Stimulated activated CD8-positive, alpha-beta memory T cell treated with anti-CD3 and anti-CD28 coated beads, Interleukin-15, amount 100 ng/mL, for 4 hours (primary cell): ENCODE measurements at places on chromosomes 5 and 9.

GRCh38 chr5:51661646-51662265 lies 278.5 kb downstream of the ISL1 start:
- DNase-seq = no peak

GRCh38 chr5:107306002-107306401 lies 364.7 kb downstream of the EFNA5 start:
- DNase-seq = no peak

DNA sequence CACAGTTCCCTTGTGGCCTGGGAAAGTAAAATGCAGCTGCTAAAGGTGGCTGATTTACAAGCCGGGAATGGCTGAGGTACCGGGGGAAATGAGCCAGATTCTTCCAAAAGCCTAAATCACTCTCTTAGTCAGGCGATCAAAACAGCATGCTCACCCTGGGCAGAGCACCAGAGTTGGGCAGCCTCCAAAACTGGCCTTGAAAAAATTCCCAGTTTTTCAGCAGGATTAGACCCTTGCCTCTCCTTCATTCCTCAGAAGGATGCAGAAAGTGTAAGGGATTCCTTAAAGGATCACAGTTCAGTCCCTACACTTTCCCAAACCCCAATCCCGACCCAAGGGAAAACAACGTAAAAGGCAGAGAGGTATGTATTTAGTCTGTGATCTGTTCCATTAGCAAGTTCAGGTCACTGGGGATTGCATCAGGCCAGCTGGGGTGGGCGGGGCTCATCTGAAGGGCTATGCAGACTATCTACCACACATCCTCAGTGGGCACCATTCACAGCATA lies 16.9 kb downstream of the TMEM174 start:
- DNase-seq = no peak

DNA sequence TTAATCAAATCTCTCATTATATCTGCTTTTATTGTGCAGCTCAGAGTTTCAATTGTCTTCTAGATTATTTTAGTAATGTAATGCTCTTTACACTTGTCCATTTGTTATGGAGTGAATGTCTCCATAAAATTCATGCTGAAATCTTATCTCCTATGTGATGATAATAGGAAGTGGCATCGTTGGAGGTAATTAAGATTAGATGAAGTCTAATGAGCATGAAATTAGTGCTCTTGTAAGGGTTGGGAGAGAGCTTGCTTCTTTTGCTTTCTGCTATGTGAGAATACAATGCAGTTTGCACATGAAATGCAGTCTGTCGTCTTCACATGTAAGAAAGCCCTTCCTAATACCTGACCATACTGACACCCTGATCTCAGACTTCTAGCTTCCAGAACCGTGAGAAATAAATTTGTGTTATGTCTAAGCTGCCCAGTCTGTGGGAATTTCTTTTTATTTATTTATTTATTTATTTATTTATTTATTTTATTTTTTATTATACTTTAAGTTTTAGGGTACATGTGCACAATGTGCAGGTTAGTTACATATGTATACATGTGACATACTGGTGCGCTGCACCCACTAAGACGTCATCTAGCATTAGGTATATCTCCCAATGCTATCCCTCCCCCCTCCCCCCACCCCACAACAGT lies 1399.2 kb upstream of the CDH6 start:
- no peak for DNase-seq

GRCh38 chr9:135960411-135961276 lies 529 bp downstream of the UBAC1 start:
- DNase-seq = no peak

- no peak for DNase-seq
These were observed 12.1 kb downstream of the SLC22A5 start for GRCh38 chr5:132381614-132382013.

- DNase-seq = no peak
These were observed 238.9 kb downstream of the NR3C1 start for GRCh38 chr5:143164557-143164956.

- DNase-seq = no peak
These were observed 32.3 kb downstream of the OLFML2A start for GRCh38 chr9:124809211-124809610.

GRCh38 chr9:7172154-7173115 lies 414.7 kb downstream of the KDM4C start:
- no peak for DNase-seq

- no peak for DNase-seq
These were observed 23.1 kb downstream of the TICAM2 start for GRCh38 chr5:115579216-115579615.

DNA sequence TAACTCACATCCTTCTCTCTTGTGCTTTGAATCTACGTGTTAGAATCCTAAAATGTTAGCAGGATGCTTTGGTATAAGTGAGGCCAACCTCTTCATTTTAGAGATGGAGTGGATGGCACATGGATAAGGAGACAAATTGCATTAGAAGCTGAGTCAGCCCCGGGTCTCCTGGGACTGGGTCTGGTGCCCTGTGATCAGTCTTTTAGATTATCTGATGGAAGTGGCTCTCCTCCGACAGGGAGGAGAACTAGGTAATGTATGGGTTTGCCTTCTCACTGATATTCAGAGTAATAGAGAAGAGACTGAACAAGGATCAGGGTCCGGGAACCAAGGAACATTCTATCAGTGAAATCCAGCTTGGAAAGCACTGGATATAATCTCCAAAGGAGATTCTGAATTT lies 74.9 kb upstream of the TNFSF8 start:
- no peak for DNase-seq

DNA sequence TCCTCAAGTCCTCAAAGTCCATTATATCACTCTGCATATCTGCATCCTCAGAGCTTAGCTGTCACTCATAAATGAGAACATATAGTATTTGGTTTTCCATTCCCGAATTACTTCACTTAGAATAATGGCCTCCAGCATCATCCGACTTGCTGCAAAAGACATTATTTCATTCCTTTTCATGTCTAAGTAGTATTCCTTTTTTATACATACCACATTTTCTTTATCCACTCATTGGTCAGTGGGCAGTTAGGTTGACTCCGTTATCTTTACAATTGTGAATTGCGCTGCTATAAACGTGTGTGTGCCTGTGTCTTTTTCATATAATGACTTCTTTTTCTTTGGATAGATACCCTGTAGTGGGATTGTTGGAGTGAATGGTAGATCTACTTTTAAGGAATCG lies 117.2 kb downstream of the OR2K2 start:
- no peak for DNase-seq

DNA sequence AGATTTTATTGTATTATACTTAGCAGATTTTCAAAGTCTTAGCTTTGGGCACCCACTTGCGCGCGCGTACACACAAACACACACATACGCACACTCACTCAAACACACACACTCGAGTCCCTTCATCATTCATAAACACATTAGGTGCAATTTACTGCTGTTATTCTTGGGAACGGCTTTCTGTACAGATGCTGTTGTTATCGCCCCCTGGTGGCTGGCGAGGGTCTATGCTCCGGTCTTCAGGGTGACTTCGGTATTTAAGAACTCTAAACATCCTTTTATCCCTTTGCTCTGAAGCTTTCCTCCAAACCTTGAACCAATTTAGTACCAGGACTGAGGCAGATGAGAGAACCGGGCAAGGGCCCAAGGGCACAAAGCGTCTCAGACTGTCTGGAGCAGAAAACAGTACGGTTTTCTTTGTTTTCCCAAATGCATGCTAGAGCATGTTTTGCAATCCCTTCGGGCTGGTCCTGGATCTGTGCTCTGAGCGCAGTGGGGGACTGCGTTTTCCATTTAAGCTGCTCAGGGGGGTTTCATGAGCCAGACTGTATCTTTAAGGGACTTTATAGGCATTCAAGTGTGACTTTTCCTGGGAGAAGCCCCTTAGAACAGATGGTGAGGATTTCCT lies 1.7 kb upstream of the SLIT3 start:
- DNase-seq = no peak

GRCh38 chr9:135512241-135512603 lies 9.0 kb upstream of the LCN1 start:
- DNase-seq = no peak

DNA sequence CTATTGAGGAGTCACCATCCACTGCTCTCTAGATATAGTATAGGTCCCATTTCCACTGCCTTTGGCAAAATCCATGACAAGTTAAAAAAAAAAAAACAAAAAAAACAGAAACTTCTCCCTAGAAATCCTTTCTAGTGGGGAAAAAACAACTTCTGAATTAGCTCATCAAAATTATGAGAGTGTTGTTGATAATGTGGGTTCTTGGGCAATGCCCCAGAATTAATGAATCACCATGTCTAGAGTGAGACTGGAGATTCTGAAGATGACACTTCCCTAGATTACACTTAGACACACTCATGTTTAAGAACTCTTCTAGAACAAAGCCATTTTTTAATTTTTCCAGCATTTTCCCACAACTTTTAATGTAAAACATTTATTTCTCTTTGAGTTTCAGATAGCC lies 728.0 kb upstream of the C9orf72 start:
- DNase-seq = no peak

GRCh38 chr9:14158916-14159315 lies 155.0 kb downstream of the NFIB start:
- DNase-seq = no peak
